ENCODE measurements at places on chromosomes 11 and 22.

- DNase-seq: no peak
These were observed 31.4 kb downstream of the TRIM29 start for GRCh38 chr11:120106354-120107150.

- no peak for DNase-seq
These were observed 114.5 kb upstream of the CRYBB3 start for GRCh38 chr22:25085156-25085555.

DNA sequence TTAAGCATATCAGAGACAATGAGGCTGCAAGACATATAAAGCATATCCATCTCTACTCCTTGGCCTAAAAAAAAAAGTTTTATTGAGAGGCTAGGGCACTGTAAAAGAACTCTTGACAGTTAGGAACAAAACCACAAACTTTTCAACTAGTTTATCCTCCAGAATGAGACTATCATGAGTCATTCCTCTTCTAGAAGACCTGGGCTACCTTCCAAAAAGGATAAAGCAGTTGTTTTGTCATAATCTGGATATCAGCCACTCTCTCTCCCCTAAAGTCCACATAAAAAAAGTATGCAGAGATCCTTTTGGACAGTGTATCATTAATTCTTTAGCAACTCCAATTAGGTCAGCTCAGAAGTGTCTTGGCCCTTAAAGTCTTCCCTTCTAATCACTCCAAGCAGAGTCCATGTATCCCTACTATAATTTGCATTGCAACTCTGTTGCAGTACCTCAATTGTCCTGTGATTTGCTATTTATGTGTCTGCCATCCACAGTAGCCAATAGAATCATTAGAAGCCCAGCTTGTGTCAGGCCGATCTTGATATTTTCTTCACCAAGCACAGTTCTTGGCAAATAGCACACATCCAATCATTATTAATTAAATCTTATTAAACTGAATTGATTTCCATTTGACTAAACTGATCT is 10.4 kb downstream of the OR51T1 start:
- DNase-seq: no peak

DNA sequence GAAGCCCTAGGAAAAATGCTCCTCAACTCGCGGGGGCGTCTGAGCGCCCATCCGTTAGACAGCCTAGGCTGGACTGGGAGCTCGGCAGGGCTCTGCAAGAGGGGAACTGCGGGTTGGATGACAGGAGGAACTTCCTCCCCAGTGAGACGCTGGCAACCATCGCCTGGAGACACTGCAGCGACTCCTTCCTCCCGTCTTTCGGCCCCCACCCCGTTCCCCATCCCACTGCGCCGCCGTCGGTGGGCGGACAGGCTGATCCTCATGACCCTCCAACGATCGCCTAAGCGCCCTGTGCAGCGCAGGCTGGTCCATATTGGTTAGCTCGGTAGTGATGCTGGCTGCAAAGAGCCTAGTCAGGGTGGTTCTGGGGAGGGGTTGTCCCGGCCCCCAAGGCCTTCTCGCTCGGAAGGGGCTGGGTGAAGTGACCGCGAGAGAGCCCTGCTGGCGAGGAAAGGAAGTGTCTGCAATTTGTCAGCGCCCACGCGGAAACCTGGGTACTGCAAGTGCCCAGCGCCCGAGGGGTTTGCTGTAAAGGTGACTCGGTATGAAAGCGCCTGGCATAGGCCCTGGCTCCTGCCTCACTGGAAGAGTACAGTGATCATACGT is 638 bp downstream of the NRGN start:
- no peak for DNase-seq

DNA sequence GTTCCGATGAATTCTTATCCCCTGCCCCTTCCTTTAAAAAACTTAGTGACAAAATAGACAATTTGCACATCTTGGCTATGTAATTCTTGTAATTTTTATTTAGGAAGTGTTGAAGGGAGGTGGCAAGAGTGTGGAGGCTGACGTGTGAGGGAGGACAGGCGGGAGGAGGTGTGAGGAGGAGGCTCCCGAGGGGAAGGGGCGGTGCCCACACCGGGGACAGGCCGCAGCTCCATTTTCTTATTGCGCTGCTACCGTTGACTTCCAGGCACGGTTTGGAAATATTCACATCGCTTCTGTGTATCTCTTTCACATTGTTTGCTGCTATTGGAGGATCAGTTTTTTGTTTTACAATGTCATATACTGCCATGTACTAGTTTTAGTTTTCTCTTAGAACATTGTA is 12.0 kb downstream of the CCND1 start:
- no peak for DNase-seq

- no peak for DNase-seq
These were observed 174.7 kb downstream of the RRAS2 start for GRCh38 chr11:14184028-14184940.

GRCh38 chr11:72609476-72609875 is 64.7 kb downstream of the PDE2A start:
- no peak for DNase-seq
